ENCODE measurements at places on chromosomes 7 and 10. TPM values are rescaled to one million over a fixed set of nuclear protein-coding genes. Genes with fewer than 3 reads are reported as not detected.

GRCh38 chr7:36820527-36821170 lies 96.4 kb upstream of the AOAH start:
- H3K4me3 ChIP-seq, result no peak overlapping the region
- no peak for DNase-seq
- no peaks in the 10 kb centered on the region for H3K36me3 ChIP-seq
- H3K27me3 ChIP-seq, result no peaks in the 10 kb centered on the region
- H3K27ac ChIP-seq, result no peak overlapping the region
- H3K4me1 ChIP-seq, result no peaks in the 10 kb centered on the region

Gene NPY4R
- total RNA-seq, result 1.1 TPM

GRCh38 chr7:65974191-65974801 lies 7.7 kb downstream of the GUSB start:
- no peaks in the 10 kb centered on the region for H3K4me1 ChIP-seq
- no peak overlapping the region for H3K27ac ChIP-seq
- H3K4me3 ChIP-seq, result no peak overlapping the region
- no peaks in the 10 kb centered on the region for H3K27me3 ChIP-seq
- peaks cover 89% of the 10 kb centered on the region for H3K36me3 ChIP-seq
- no peak for DNase-seq

DNA sequence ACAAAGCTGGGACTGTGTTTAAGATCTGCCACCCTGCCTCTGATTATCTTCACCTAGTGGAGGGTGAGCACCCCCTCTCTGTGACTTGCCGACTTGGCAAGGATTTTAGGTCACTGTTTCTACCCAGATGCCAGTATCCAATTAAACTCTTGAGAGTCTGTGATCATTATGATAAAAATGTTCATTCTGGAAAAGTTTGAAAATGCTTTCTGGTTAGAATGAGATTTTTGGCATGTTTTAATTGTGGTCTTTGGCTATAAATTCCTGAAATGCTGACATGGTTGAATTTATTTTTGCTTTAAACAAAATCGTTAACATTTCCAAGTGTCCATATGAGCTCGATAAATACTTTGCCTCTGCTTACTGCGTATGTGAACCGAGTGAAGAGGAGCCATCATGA lies 221.4 kb downstream of the BICC1 start:
- H3K36me3 ChIP-seq, result no peaks in the 10 kb centered on the region
- DNase-seq, result no peak
- H3K4me1 ChIP-seq, result no peaks in the 10 kb centered on the region
- H3K27me3 ChIP-seq, result no peaks in the 10 kb centered on the region
- H3K4me3 ChIP-seq, result no peak overlapping the region
- no peak overlapping the region for H3K27ac ChIP-seq

GRCh38 chr7:29139796-29140195 lies 6.5 kb downstream of the CPVL start:
- DNase-seq, result no peak
- no peak overlapping the region for H3K4me3 ChIP-seq
- peaks cover 5% of the 10 kb centered on the region for H3K4me1 ChIP-seq
- H3K36me3 ChIP-seq, result no peaks in the 10 kb centered on the region
- H3K27me3 ChIP-seq, result peaks cover 6% of the 10 kb centered on the region

GRCh38 chr10:96645191-96645721 lies 58.4 kb upstream of the TM9SF3 start:
- H3K36me3 ChIP-seq, result peaks cover 10% of the 10 kb centered on the region
- peak; percentile 60 for DNase-seq
- peak overlapping the region; percentile 8 for H3K27ac ChIP-seq
- H3K4me1 ChIP-seq, result peaks cover 3% of the 10 kb centered on the region
- H3K27me3 ChIP-seq, result no peaks in the 10 kb centered on the region

Measured in lower lobe of right lung (tissue), 2 donors.